ENCODE measurements at places on chromosomes 2 and 18.

- no peak for DNase-seq
Observed at GRCh38 chr2:494853-495252, 182.4 kb downstream of the TMEM18 start.

DNA sequence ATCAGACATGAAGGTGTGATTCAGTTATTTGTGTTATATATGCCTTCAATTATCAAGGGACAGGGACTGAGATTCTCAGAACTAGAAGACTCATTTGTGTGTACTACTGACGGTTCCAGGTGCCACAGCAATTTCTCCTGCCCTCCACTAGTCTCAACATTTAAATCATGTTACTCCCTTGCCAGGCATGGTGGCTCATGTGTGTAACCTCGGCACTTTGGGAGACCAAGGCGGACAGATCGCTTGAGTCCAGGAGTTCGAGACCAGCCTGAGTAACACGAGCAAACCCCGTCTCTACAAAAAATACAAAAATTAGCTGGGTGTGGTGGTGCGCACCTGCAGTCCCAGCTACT, 1.1 kb downstream of the CNDP2 start:
- no peak for DNase-seq

GRCh38 chr2:232966122-232966521, 46.9 kb downstream of the NGEF start:
- no peak for DNase-seq

- DNase-seq = no peak
Observed at GRCh38 chr2:98908931-98909316, 27.1 kb downstream of the CRACDL start.

GRCh38 chr2:237295889-237296480, 118.0 kb downstream of the COL6A3 start:
- DNase-seq = no peak

GRCh38 chr18:62347089-62347506, 22.0 kb downstream of the TNFRSF11A start:
- no peak for DNase-seq

- no peak for DNase-seq
Observed at GRCh38 chr2:115572746-115573145, 1130.3 kb downstream of the DPP10 start.

- DNase-seq = no peak
Observed at GRCh38 chr2:205695460-205695991, 13.2 kb downstream of the NRP2 start.

- no peak for DNase-seq
Observed at GRCh38 chr2:237361194-237362004, 52.6 kb downstream of the COL6A3 start.

DNA sequence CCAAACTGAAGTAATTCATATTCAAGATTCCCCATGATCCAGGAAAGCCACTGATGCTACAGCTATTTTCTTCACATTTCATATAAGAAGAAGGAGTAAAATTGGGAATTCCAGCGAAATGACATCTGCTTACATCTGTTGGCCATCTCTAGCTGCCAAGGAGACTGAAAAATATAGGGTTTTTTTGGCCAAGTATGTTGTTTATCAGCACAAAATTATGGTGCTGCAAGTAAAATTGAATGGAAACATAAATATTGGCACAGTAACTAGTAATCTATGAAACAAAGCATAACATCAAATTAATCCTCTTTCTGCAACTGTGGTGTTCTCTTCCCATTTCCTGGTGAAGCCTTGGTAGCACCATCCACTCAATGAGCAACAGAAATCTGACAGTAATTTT, 649.5 kb upstream of the ZNF804A start:
- DNase-seq = no peak

GRCh38 chr2:2570360-2570759, 239.3 kb upstream of the MYT1L start:
- DNase-seq = no peak

DNA sequence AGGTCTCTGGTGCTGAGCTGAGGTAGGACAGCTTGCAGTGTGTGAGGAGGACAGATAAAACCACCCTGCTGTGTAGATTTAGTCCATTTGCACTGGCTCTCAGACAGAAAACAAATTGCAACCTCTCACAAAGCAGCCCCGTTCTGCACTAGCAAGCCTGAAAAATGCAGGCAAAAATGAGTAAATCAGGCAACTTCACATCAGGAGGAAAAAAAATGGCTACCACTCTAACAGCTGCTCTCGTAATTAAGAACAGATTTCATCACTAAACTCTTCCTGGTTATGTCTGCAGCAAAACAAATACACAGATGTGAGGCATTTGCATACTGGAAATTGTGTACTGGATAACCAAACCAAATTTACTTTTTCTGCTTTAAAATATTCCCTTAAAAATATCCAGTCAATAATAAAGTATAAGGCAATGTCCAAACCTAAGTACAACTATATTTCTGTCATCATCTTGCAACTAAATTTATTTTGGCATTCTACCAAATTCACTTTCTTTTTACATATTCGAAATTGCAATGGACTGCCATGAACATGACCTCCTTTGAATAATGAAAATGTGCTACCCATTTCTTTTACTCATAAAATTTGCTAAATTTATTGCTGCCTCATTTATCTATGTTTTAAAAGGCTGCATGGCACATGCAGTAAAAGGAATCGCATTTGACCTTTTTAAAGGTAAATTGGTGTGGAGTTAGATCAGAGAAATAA, 157.4 kb downstream of the AFF3 start:
- DNase-seq = no peak

GRCh38 chr2:144686518-144687215, 166.7 kb upstream of the ZEB2 start:
- no peak for DNase-seq

- no peak for DNase-seq
Observed at GRCh38 chr18:10950080-10950875, 199.1 kb downstream of the PIEZO2 start.

GRCh38 chr2:232341739-232342126, 36.8 kb upstream of the ALPP start:
- no peak for DNase-seq

DNA sequence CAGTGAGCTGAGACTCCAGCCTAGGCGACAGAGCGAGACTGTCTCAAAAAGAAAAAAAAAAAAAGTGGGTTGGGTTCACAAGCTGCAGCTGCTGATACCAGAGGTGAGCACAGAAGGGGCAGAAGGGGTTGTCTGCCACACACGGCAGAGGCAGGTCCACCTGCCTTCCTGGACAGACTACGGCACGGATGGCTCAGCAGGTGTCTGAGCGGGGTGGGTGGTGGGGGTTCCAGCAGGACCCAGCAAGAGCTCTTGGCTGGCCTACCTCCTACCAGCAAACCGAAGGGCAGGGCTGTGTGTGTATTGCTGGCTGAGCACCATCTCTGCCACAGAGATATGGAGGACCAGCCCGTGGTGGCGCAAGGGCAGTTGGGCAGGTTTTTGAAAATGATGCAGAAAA, 130.4 kb upstream of the ASB18 start:
- no peak for DNase-seq

- no peak for DNase-seq
Observed at GRCh38 chr2:220489121-220489520, 861.7 kb downstream of the SLC4A3 start.

GRCh38 chr18:54845787-54846186, 17.5 kb downstream of the RAB27B start:
- DNase-seq = no peak

GRCh38 chr18:61402726-61403125, 69.5 kb downstream of the CDH20 start:
- DNase-seq = no peak

DNA sequence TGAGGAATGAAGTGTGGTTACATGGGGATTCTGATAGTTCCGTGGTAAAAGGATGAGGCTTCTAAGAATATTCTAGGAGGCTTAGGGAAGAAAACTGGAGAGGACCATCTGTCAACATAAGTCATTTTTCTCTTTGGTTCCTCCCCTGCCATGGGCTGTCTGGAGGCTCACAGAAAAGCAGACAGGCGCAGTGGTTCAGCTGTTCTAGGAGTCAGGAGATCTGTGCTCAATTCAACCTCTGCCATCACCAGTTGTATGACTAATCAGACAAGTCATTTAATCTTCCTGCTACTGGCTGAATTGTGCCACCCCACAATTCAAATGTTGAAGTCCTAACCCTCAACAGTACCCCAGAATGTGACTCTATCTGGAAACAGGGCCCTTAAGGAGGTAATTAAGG, 36.4 kb downstream of the ADAM17 start:
- DNase-seq = no peak

- no peak for DNase-seq
Observed at GRCh38 chr2:228245601-228246000, 64.1 kb upstream of the SPHKAP start.

- no peak for DNase-seq
Observed at GRCh38 chr2:152038441-152038958, 60.3 kb downstream of the CACNB4 start.

GRCh38 chr2:41182961-41183360, 731.1 kb upstream of the SLC8A1 start:
- no peak for DNase-seq

- DNase-seq = no peak
Observed at GRCh38 chr2:138564586-138565229, 63.1 kb downstream of the SPOPL start.

DNA sequence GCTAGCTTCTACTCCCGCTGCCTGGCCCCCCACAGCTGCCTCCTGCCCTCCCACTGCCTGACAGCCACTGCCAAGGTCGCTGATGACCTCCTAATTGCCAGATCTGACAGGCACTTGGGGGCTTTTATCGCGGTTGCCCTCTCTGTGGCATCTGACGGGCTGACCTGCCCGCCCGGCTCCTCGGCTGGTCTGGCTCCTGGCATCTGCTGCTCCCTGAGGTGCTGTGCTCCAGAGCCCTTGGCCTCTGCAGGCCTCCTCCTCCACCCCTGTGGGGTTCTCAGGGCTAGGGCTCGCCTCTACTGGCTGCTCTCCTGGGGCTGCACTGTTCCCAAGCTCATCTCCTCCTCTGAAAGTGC, 43.1 kb downstream of the INHBB start:
- DNase-seq = no peak

DNA sequence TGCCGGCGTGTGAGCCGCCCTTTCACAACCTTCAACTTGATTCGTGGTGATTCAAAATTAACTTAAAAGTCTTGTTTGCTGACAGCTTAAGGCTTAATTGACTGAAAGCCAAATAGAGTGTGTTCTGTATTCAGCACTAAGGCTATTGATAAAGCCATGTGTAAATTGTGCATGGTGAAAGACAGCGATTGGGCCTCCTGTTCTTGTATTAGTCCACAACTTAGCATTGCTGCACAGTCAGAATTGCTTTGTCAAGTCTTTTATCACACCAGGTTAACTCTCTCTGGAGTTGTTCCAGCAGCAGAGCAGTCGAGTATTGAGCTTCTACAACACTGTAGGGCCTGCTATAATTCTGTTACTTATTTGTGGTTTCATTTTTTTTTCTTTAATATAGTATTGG, 210.1 kb downstream of the WDR7 start:
- DNase-seq = no peak

GRCh38 chr2:237304763-237305514, 109.0 kb downstream of the COL6A3 start:
- DNase-seq = no peak

- no peak for DNase-seq
Observed at GRCh38 chr18:68842951-68843350, 45.1 kb downstream of the CCDC102B start.

- DNase-seq = peak; percentile 84
Observed at GRCh38 chr2:102736410-102737409, 25.1 kb upstream of the TMEM182 start.

DNA sequence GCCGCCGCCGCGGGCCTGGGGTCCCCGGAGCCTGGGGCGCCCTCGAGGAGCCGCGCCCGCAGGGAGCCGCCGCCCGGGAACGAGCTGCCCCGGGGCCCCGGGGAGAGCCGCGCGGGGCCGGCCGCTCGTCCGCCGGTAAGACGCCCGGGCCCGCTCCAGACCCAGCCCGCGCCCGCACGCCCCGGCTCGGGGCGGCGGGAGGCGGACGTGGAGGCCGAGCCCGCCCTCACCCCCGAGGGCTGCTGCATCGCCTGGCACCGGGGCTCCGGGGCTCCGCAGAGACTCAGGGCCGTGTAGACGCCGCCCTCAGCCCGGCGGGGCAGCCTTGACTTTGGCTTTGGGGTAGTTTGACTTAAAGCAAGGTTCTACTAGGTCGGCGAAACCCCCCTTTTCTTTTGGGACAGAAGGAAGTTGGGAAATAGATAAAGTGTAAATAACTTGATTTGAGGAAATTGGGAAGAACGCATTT, 335 bp downstream of the ERFE start:
- no peak for DNase-seq

DNA sequence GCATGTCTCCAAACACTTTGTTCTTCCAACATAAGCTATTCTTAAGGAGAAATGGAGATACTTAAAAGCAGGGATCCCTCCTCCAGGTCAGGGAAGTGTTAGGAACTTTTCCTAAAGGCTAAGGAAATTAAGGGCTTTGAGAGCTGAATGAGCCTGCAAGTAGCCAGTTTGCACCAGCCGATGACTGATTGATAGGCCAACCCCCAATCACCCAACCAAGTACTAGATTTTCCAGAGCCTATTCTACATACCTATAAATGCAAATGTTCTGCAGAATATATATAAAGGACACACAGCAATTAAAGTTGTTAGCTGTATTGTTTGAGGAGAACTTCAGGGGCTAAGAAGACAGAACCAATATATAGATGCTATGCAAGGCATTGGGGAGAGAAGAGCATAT, 547.6 kb downstream of the NRXN1 start:
- DNase-seq = no peak

- peak; percentile 31 for DNase-seq
Observed at GRCh38 chr2:119402645-119403560, 28.8 kb upstream of the TMEM37 start.

GRCh38 chr2:168749297-168749696, 53.1 kb upstream of the NOSTRIN start:
- DNase-seq = no peak

- no peak for DNase-seq
Observed at GRCh38 chr18:74980669-74981068, 228.3 kb downstream of the PTGR3 start.

DNA sequence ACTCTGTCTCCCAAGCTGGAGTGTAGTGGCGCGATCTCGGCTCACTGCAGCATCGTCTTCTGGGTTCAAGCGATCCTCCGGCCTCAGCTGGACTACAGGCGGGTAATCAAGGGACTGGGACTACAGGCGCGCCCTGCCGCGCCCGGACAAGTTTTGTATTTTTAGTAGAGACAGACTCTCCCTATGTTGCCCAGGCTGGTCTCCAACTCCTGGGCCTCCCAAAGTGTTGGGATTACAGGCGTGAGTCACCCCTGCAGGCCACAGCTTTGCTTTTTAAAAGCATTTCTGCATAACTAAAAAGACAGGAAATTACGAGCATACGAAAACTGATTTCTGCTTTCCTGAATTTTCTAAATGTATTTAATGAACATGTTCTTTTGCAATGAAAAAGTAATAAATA, 916 bp upstream of the OSBPL1A start:
- no peak for DNase-seq

DNA sequence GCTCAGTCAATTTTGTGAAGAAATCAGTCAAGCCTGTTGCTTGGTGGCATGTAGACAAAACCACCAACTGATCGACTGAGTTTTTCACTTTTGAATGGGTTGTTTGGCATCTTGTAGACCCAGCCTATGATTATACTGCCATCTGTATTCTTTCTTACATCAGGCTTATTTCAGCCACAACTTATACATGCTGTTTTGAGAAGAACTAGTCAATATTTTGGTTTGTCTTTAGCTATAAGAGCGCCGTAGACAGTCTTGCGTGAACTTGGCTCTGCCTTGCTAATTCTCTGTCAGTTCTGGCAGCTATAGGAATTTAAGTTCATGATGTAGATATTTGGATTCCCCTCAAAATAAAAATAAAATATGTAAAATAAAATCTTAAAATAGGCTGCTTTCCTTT, 742.0 kb upstream of the FANCL start:
- DNase-seq = no peak

GRCh38 chr2:153986488-153987229, 114.9 kb downstream of the GALNT13 start:
- DNase-seq = no peak
